ENCODE measurements at places on chromosomes 6 and 20. TPM values are rescaled to one million over a fixed set of nuclear protein-coding genes. Genes with fewer than 3 reads are reported as not detected.

RFX6 gene
- not detected for total RNA-seq

EYS gene
- total RNA-seq: not detected

HLA-DQB1 gene
- 43.4 TPM for total RNA-seq

USP49 gene
- 5.3 TPM for total RNA-seq

DNA sequence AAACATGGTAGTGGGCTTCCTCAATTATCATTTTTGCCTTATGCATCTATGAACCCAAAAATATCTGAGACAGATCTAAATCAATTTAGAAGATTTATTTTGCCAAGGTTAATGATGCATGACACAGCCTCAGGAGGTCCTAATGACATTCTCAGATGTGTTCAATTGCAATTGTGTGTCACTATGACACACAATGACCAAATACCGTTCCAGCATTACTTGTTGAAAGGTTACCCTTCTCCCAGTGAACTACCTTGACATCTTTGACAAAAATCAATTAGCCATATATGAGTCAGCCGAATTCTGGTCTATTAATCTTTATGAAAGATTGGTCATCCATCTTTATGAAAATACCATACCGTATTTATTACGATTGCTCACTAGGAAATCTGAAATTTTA is 592.5 kb upstream of the GJE1 start:
- DNase-seq: no peak

DNA sequence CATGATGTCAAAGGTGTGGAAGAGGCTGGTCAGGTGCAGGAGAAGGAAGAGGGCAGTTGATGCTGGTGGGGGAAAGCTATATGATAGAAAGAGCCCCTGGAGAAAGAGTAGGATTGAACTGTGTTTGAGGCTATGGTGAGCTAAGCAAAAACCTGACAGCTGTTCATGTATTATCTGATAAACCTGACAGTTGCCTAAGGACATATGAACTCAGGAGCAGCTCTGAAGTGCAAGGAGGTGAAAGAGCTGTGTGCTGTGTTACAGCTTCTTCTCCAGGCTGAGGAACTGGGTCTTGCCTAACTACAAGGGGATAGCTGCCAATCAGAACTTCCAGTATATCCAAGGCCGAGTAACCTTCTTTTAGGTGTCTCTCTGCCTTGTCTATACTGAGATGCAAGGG is 81.8 kb downstream of the LCA5 start:
- DNase-seq: no peak

- DNase-seq: no peak
Observed at GRCh38 chr6:52595796-52596130, 18.9 kb upstream of the TRAM2 start.

GRCh38 chr6:169859978-169860703 is 108.7 kb downstream of the ERMARD start:
- DNase-seq: no peak

GRCh38 chr6:128572294-128572693 is 51.9 kb upstream of the PTPRK start:
- no peak for DNase-seq
